ENCODE measurements at places on chromosomes 2 and 18. TPM values are rescaled to one million over a fixed set of nuclear protein-coding genes. Genes with fewer than 3 reads are reported as not detected.

The CFAP65 gene
- 1.5 TPM for total RNA-seq

The SOX11 gene
- 0.75 TPM for total RNA-seq

The RBM44 gene
- 0.27 TPM for total RNA-seq

The MROH2A gene
- not detected for total RNA-seq

The KCTD1 gene
- 42.3 TPM for total RNA-seq

The C2orf15 gene
- 3.7 TPM for total RNA-seq

The HSPD1 gene
- total RNA-seq: 149 TPM
